Ovary (tissue), 10 donors: ENCODE measurements at places on chromosomes 2 and 18. TPM values are rescaled to one million over a fixed set of nuclear protein-coding genes. Genes with fewer than 3 reads are reported as not detected.

DNA sequence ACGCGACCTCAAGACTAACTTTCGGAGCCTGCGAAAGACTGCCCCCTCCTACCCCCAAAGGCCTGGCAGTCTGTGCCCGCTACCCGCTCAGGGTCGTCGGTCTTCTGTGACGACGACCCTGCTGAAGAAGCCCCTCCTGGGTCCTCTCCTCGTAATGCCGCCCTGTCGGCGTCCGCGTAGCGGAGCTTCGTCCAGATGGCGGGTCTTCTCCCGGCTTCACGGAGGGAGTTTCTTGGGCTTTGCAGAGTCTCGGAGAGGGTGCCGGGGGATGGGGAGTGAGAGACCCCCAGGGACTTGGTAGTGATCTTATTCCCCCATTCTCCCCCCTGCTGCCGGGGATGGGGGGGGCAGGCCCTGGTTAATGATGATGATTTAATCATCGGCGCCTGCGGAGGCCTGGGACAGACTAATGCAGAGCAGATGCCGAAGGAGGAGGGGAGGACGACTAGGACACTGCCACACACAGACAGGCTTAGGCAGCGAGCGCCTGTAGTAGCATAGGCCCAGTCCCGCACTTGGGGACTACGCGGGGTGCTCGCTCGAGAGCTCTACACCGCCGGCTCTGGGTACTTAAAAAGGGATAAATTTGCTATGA, 528 bp upstream of the PCGF1 start:
- no peak for DNase-seq

The REG3G gene
- total RNA-seq, result not detected

- DNase-seq, result no peak
These were observed 17.3 kb downstream of the NCK2 start for GRCh38 chr2:105761931-105762515.

DNA sequence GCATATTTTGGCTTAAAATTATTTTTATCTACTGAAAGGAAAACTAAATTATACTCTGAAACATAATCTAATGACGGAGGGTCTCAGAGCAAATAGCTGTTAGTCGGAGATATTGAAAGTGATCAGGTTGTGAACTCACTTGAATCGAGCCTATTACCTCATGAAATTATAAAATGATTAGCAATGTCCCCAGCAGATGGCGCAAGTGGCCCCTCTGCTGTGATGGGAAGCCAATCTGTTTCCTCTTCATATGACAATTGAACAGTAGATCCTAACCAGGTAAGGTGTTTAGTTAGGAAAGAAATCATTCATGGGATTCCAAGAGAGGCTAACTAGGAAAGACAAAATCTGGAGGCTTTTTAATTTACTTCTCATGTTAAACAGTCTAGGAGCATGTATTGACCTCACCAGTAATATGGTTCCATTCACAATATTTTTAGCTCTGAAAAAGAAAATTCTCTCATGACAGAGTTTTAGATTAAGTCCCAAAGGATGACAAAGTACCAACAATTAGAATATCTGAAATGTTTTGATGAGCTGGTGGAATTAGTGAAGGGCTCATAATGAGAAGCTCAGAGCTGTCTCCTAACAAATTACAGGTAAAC, 29.9 kb upstream of the MPPE1 start:
- peak; percentile 75 for DNase-seq

GRCh38 chr2:204115137-204116056, 178.8 kb downstream of the ICOS start:
- DNase-seq, result no peak

- DNase-seq, result no peak
These were observed 16.2 kb downstream of the GALNT1 start for GRCh38 chr18:35597758-35598157.

GRCh38 chr18:21513292-21513691, 87.2 kb downstream of the ESCO1 start:
- no peak for DNase-seq

DNA sequence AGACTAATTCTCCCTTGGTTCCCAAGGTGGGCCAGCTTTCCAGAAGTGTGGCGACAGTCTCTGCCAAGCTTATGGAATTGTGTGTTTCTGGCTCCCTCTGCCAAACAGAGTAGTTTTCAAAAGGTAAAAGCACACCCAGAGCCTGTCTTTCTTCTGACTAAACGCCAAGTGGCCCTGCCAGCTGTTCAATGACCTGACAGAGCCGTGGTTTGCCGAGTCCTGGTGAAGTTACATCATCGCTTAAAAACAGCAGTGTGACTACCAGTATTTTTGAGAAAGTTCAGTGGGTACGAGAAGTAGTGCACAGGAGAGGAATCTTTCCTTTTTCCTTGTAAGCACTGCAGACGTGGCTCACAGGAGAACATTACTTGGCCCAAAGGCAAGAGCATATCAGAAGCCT, 1.9 kb downstream of the PER2 start:
- peak; percentile 66 for DNase-seq

DNA sequence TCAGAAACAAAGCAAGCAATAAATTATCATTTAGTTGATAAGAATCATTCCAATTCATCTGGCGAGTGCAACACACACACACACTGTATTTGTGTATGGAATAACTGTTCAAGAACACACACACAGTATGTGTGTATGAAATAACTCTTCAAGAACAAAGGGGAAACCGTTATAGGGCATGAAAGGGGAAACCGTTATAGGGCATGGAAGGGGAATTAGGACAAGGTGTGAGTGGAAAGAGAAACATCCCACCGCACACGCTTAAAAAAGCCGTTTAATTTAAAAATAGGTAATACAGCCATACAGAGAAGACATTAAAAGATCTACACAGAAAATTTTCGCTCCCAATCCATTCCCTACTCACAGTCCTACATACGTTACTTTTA, 607 bp upstream of the TSN start:
- DNase-seq, result no peak

GRCh38 chr2:43169099-43169945, 57.1 kb downstream of the ZFP36L2 start:
- DNase-seq, result no peak

GRCh38 chr18:24228667-24229041, 89.8 kb downstream of the CABYR start:
- DNase-seq, result no peak

DNA sequence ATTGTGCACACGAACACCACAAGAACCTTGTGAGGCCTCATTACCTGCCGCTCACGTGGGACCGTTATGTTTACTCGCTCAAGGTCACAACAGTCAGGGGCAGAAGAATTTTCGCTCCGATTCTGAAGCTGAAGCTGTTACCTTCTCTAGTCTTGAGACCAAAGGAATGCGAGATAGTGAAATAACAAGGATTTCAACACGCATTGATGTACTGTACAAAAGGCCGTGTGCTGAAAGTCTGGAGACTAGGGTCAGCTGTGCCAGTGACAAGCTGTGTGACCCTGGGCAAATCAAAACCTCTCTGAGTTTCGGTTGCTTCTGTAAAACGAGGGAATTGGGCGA, 583 bp downstream of the NEMP2 start:
- DNase-seq, result no peak
